ENCODE measurements at places on chromosomes 7 and 10.

DNA sequence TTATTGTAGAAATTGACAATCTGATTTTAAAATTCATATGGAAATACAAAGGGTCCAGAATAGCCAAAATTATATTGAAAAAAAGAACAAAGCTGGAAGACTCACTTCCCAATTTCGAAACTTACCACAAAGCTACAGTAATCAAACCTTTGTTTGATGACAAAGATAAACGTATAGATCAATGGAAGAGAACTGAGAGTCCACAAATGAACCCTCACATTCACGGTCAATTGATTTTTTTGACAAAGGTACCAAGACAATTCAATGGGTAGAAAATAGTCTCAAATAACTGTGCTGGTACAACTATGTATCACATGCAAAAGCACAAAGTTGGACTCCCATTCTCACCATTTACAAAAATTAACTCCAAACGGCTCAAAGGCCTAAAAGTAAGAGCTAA lies 8.7 kb downstream of the KPNA7 start:
- DNase-seq = no peak

DNA sequence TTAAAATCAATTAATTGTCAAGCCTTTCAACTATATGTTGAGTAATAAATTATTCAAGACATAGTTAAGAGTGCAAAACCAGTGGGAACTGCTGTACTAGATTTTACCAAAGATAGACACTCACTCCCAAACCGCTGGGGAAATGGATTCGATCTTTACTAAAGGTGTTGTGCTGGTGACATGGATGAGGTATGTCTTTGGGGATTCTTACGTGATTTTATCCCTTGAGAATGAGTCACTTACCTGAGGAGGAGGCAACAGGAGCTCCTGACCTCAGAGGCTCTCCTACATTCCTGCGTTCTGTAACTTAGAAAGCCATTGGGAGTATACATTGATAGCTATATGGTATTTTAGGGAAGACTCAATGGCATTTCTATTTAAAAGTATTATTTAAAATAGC lies 165.5 kb downstream of the PKD1L1 start:
- DNase-seq = no peak

DNA sequence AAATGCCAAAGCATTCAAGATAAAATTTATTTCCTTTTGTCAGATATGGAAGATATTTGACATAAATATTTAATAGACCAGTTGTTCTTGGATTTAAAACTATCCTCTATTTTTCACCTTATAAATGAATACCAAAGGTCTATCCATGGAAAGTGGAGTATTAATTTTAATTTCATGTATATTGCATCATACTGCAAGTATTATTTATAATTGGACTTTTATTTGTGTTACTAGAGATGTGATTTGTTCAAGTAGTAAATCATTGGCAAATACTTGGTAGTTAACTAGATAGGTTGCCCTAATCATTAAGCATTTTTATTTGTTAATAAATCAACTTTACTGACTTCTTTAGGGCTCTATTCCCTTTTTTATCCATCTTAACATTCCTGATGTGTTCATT lies 98.1 kb downstream of the CDC14C start:
- no peak for DNase-seq

DNA sequence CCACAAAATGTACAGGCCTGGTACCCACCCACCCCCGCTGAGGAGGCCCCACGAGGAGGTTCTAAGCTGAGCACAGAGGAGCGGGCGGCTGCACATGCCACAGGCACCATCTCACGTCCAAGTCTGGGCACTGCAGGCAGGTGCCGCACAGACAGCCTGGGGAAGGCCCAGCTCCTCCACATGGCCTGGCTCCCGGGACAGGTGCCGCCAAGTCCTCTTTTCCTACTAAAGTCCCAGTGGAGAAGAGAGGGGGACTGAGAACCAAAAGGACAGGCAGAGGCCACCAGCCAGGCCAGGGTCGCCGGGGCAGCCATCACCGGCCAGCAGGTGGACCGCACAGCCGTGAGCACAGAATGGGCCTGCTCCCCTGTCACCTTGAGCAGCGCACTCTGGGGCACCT lies 91.1 kb downstream of the MAD1L1 start:
- no peak for DNase-seq

DNA sequence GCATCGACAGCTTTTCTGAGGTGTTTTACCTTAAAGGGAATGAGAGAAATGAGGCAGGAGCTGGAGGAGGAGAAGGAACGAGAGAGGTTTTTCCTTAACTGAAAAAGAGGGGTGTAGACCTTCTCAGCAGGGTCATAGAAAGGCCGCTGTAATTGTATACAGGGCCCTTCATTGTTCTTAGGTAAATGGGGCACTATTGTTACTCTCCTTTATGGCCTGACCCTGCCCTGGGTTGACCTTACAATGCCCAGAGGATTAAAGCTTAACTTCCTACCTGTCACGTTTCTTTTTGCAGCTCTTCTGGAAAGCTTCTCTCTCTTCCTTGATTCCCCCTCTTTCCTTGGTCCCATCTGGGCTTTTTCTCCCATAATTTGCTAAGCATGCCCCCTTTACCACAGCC lies 13.7 kb upstream of the PDLIM1 start:
- no peak for DNase-seq

- peak; percentile 45 for DNase-seq
Measured at GRCh38 chr10:121694966-121695643, 96.9 kb upstream of the FGFR2 start.

- DNase-seq = no peak
Measured at GRCh38 chr10:58556516-58557165, 44.0 kb downstream of the BICC1 start.

DNA sequence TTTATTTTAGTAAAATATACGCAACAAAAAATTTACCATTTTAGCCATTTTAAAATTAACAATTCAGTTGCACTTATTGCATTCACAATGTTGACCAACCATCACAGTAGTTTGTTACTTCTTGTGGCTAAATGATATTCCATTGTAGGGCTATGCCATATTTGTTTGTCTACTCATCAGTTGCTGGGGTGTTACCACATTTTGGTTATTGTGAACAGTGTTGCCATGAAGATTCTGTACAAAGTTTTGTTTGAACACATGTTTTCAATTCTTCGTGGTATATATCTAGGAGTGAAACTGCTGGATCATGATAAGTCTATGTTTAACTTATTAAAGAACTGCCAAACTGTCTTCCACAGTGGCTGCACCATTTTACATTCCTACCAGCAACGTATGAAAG lies 46.3 kb upstream of the ZNF365 start:
- DNase-seq = no peak

- DNase-seq = no peak
Measured at GRCh38 chr7:2083362-2083761, 149.4 kb downstream of the MAD1L1 start.

DNA sequence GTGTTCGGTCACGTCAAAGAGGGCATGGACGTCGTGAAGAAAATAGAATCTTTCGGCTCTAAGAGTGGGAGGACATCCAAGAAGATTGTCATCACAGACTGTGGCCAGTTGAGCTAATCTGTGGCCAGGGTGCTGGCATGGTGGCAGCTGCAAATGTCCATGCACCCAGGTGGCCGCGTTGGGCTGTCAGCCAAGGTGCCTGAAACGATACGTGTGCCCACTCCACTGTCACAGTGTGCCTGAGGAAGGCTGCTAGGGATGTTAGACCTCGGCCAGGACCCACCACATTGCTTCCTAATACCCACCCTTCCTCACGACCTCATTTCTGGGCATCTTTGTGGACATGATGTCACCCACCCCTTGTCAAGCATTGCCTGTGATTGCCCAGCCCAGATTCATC lies 6.5 kb downstream of the PPIF start:
- no peak for DNase-seq

Measured in Caco-2 (cell line).